ENCODE measurements at places on chromosomes 16 and 17. TPM values are rescaled to one million over a fixed set of nuclear protein-coding genes. Genes with fewer than 3 reads are reported as not detected.

GRCh38 chr17:78893684-78894083 is 9.3 kb downstream of the CEP295NL start:
- no peak for DNase-seq

- no peak for DNase-seq
These were observed 36.1 kb upstream of the USP7 start for GRCh38 chr16:8999800-9000199.

- no peak for DNase-seq
These were observed 109.7 kb downstream of the C16orf95 start for GRCh38 chr16:87207509-87207908.

- no peak for DNase-seq
These were observed 53.5 kb downstream of the SOCS1 start for GRCh38 chr16:11202260-11203091.

DNA sequence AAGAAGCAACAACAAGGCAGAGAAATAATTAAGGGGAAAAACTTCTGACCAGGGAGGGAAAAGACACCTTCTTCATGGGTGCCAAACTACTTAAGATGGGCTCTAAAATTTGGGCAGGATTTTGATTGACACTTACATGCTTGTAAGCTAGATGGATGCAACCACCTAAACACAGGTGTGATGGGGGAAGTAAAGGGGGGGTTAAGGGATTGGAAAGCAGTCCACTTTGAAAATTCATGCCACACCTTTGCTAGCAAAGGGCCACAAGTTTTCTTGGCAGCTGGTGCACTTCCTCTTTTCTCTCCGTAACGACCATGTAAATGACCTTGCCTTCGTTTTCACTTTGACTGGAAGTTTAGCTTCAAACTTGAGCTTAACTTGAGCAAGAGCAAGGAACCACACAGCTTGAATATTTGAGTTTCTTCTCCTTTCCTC is 14.3 kb upstream of the PRKAR1A start:
- DNase-seq: no peak

- no peak for DNase-seq
These were observed 74.3 kb downstream of the PLD6 start for GRCh38 chr17:17131839-17132238.

GRCh38 chr16:88804552-88805339 is 1.2 kb downstream of the CDT1 start:
- DNase-seq: no peak

GRCh38 chr16:8694795-8695728 is 20.6 kb downstream of the ABAT start:
- no peak for DNase-seq

DNA sequence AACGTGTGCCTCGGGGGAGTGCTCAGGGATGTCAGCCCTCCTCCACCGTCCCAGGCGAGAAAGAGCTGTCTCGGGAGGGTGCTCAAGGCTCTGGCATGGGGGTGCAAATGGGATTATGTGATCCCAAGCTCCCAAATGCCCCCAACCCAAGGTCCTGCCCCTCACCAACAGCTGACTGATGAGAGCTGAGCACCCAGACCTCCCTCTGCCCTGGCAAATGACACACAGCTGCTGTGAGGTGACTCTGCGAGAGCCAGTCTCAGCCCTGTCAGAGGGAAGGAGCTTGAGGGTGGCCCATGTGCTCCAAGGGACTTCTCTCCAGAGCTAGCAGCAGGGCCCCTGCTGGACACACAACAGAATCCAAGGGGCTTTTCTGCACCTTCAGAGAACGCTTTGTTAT is 7.7 kb downstream of the CDH5 start:
- no peak for DNase-seq

- DNase-seq: no peak
These were observed 43.6 kb downstream of the TOM1L2 start for GRCh38 chr17:17928398-17929287.

DNA sequence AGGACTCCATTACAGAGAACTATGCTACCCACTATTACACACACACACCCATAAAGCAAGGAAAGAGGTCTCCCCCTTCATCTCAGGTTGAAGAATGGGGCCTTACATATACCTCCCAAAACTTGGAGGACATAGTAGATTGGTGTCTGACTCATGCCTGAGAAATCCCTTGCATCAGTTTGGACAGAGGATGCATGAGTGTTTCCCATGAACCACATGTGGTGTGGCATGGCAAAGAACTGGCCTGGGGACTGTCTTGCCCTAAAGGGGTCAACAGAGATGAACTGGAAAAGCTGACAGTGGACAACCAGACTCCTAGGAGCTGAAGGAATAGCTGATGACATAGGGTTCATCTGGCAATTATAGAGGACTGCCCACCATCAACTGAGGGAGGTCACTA is 54.0 kb downstream of the DYNLRB2 start:
- no peak for DNase-seq

DNA sequence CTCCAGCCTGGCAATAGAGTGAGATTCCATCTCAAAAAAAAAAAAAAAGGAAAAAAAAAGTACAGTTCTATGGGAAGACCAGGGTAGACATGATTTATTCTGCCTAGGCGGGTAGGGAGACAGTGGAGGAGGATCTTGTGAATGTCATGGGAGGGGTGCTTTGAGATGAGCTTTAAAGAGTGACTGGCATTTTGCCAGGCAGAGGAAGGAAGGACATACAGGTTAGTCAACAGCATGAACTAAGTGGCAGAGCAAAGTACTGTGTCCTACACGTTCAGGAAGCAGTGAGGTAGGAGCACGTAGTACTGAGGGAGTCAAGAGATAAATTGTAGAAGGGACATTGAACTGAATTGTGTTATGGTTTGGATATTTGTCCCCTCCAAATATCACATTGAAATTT is 451.5 kb downstream of the TOX3 start:
- no peak for DNase-seq

GRCh38 chr16:81654346-81654745 is 124.7 kb upstream of the PLCG2 start:
- DNase-seq: no peak

DNA sequence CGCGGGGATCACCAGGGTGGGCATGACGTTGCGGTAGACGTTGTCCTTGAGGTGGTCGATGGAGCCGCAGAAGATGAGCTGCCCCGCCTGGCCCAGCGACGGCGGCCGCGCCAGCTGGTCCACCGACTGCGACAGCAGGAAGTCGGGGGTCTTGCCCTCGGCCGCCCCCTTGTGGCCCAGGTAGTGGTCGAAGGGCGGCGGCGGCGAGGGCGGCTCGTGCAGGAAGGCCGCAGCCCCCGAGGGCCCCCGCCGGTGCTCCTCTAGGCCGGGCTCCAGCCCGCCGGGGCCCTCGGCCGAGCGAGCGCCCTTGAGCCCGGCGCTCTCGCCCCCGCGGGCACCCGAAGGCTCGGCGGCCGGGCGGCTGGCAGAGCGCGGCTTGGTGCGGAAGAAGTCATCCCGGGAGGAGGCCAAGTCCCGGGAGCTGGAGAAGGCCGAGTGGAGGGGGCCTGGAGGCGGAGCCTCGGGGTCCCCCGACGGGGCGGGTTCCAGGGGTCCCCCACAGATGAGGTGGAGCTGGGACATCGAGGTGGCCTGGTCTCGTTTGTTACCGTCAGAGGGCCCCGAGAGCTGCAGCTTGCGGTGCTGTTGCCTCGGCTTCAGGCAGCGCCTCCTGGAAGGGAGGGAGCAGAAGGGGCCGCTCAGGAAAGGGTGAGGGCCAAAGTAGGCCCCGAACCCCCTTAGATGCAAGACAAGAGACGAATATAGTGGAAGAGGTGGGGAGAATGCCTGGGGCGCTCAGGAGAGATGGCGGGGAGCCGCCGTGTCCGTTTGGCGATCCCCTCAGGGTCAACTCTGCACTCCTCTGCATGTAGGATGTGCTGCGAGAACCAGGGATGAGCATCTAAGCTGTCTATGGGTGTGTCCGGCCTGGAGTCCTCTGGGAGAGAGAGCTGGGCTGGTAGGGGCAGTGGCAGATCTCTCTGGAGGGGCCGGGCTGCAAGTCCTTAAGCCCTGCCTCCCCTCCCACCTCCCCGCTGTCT is 8.8 kb downstream of the FAM171A2 start:
- peak; percentile 65 for DNase-seq

- no peak for DNase-seq
These were observed 3.0 kb downstream of the BAHCC1 start for GRCh38 chr17:81398176-81398831.

DNA sequence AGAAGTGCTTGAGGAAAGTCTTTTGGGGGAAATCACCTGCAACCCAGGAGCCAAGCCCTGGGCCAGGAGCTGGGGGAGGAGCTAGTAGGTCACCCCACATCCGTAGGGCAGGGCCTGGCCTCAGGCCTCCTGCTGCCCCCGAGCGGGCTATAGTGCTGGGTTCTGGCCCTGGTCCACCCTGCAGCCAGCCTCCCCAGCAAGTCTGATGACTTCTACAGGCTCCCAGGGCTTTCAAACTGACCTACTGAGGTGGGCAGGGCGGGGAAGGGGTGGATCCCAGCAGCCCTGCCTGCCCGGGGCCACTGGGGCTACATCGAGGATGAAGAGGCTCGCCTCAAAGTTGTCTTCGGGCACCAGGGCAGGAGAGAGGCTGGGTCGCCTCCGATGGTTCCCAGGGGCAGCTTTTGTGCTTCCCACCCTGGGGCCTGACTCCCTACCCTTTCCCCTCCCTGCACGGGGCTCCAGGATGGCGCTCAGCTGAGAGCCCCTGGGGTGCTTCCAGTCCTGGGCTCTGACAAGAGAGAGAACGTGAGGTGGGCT is 5.0 kb downstream of the CENPX start:
- no peak for DNase-seq

- no peak for DNase-seq
These were observed 18.6 kb upstream of the DRG2 start for GRCh38 chr17:18069101-18069500.

DNA sequence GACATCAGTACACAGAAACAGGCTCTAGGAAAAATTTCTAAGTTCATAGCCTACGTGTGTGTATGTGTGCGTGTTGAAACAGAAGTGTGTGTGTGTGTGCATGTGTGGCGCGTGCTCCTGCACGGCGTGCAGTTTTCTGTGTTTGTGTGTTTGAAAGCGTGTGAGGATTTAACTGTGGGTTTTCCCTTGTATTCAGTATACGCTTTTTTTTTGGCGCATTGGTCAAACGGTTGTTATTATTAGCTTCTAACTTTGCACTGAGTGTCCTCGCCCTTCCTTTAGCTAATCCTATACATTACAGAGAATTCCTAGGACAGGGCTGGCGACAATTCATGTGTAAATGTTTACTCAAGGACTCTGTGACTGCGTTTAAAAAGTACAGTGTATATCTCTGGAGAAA is 23.0 kb downstream of the TMC6 start:
- no peak for DNase-seq

- DNase-seq: no peak
These were observed 18.6 kb downstream of the FLOT2 start for GRCh38 chr17:28878981-28879380.

DNA sequence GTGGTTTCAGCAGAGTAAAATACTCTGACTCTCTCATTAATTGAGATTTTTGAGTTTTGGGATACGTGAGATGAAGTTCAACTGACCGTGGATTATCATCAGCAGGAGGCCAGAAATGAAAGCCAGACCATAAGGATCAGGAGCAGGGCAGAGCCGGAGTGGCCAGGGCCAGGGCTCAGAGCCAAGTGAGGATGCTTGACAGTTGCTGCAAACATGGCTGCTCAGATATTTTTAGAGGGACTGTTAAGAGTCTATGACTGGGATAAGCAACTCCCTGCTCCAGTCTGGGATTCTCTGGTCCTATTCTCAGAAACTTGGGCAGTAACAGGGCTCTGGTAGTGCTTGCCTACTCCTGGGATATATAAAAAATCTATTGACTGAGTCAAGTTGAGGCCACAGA is 17.6 kb upstream of the CDH13 start:
- DNase-seq: peak; percentile 59

Gene OSGIN1
- 8.3 TPM for total RNA-seq

Gene WNK4
- total RNA-seq: not detected

Gene GPR139
- not detected for total RNA-seq

Gene CHST6
- total RNA-seq: 4.4 TPM

Gene MPV17L
- 5.5 TPM for total RNA-seq

Gene SNAI3
- 0.55 TPM for total RNA-seq
